Suppressor macrophage treated with lipopolysaccharide for 1 hour (primary cell): ENCODE measurements at places on chromosomes 7 and 10.

DNA sequence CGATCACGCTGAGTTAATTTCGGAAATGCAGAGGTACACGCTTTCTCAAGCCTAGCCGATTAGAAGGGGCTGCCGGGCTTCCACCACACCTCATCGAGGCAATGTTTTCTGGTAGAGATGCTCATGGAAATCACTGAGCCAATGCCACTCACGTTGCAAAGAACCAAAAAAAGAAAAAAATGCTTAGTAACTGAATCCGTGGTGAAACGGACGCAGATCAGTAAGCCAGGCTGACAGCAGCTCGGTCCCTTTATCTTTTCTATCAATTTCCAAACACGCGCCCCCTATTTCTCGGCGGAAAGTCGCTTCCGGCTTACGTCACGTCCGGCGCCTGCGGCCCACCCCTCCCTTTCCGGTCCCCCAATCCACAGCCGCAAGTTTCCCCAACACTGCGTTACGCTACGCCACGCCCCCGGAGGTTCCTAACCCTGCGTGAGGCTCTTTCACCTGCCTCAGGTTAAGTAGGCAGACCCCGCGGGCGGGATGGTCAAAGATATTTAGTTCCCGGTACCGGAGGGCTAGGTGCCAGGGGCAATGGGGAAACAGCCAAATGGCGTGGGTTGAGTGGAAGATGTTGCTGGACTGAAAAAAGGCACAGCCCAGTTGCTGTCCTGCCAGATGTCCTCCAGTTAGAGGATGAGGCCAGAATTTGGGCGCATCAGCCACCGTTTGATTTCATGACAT, at the start of gene NSUN6:
TSS of gene NSUN6 (minus strand) at position 264 of the 684 bp plus-strand sequence. CDS start 384 bp downstream, outside the sequence.
- DNase-seq: peak; percentile 93

DNA sequence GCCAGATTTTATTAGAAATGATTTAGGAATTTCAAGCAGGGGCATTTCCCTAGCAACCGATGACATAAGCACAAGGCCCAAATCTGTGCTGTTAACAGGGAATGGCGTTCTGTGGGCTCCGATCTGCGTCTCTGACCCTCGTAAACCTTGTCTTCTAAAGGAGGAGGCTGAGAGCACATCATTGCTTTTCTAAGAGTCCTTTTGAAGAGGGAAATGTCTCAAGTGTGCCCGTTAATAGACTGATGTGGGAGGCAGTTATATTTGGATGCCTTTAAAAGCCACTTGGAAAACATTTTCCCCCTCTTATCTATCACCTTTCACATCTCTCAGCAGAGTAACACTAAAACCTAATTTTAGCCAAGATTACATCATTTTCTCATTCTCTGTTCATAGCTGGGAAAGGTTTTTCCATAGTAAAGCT, 424.1 kb upstream of the GALNT17 start:
- no peak for DNase-seq

DNA sequence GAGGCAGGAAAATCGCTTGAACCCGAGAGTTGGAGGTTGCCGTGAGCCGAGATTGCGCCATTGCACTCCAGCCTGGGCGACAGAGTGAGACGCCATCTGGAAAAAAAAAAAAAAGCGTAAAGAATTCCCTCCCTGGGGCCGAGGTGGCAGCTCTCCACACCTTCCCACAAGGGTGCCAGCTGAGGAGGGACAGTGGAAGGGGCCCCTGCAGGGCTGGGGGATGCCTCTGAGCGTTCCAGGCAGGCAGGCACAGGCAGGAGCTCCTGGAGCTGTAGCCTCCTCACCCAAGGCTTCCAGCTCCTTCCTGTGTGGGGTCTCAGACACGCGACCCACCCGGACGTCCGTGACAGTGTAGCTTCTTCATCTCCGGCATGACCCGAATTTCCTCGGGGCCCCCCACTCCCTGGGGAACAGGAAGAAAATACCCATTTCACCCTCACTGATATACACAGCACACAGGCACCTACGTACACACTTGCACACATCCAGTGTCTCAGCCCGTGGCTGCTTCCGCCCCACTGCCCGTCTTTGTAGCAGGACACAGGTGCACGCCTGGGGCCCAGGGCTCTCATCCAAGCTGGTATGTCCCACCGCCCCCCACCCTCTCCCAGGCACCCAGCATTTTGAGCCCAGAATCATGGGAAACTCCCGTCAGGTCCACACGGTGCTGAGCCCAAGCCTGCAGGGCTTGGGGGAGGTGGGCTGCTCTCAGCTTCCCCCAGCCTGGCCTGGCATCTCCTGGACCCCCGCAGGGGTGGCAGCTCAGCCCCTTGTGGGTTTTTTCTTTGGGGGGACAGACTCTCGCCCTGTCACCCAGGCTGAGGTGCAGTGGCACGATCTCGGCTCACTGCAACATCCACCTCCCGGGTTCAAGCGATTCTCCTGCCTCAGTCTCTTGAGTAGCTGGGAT, 25.7 kb downstream of the GRIFIN start:
- no peak for DNase-seq

- DNase-seq: peak; percentile 59
These were observed 38.3 kb downstream of the LRRC72 start for GRCh38 chr7:16564909-16565426.

- no peak for DNase-seq
These were observed 6.4 kb downstream of the CARD11 start for GRCh38 chr7:3037259-3037658.

DNA sequence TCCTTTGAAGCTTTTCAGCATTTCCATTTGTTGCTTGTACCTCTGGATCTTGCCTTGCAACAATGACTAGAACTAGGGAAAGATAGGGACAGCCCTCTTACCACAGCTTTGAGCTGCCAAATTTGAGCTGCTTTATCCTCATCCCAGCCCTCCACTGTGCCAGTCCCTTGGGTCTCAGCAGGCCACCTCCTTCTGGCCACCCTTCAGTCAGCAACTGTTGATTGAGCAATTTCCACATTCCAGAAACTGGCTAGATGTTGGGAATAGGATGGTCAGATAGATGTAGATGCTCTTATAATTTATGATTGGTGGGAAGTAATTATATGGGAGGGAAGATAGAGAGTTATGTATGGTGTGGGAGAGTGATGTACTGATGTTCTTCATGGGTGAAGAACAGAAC, 100.1 kb downstream of the ST7 start:
- no peak for DNase-seq
